ENCODE measurements at places on chromosomes 7 and 10.

DNA sequence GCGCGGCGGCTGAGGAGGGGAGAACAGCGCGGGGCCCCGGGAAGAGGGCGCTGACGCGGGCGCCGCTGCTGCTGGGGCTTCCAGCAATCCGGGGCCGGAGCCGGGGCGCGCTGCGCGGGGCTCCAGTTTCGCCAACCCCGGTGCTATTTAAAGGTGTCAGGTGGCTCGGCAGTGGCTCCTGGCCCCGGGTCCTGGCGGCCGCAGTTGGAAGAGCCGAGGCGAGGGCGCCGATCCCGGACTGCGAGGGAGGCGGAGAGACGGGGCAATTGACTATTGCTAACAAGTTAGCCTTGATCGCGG, 347 bp downstream of the LBX1 start:
- no peak for DNase-seq

DNA sequence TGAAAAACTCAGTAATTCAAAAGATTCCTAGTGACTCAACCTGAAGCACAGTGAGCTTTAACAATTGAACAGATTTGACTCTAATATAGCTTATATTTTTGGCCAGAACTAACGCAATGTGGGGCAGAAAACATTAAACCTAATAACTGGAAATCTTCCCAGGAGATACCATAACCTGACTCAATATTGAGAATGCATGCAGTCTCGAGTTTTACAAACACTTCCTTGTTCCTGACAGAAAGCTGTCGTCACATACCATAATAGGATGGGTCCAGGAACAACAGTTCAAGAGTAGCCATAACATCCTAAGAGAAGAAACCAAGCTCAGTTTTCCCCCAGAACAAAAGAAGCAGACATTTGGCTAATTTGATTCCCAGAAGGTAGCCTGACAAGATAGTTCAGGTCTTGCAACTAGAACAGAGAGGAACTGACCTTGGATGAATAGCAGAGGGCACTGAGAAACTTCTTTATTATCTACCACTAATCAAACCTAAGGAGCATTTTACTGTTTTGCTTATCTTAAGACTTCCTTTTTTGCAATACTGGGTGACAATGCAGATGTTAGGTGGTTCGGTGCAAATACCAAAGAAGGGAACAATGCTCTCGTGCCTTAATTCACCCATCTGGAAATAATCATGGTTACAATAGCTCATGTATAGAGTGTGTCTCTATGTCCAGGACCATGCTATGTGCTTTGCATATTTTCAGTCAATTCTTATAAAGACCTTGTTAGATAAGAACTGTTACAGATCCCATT, 38.6 kb upstream of the ACSL5 start:
- DNase-seq, result no peak

DNA sequence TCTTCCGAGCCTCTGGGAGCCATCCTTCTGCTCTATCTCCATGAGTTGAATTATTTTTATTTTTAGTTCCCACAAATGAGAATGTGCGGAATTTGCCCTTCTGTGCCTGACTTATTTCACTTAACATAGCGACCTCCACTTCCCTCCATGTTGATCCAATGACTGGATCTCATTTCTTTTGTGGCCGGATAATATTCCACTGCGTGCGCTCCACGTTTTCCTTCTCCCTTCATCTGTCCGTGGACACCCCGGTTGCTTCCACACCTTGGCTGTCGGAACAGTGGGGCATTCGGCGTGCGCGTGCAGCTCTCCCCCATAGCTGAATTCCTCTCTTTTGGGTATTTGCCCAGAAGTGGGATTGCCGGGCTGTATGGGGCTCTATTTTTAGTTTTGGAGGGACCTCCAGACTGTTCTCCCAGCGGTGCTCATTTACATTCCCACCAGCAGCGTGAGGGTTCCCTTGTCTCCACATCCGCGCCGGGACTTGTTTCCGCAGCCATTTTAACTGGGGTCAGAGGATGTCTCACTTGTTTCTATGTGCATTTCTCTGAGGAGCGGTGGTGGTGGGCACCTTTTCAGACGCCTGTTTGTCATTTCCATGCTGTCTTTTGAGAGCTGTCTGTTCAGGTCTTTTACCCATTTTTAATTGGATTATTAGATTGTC, 51.0 kb upstream of the SUN1 start:
- DNase-seq, result no peak

GRCh38 chr10:125020871-125021270, 78.9 kb downstream of the ZRANB1 start:
- no peak for DNase-seq

GRCh38 chr10:6067457-6067856, 5.3 kb upstream of the IL2RA start:
- DNase-seq, result no peak

DNA sequence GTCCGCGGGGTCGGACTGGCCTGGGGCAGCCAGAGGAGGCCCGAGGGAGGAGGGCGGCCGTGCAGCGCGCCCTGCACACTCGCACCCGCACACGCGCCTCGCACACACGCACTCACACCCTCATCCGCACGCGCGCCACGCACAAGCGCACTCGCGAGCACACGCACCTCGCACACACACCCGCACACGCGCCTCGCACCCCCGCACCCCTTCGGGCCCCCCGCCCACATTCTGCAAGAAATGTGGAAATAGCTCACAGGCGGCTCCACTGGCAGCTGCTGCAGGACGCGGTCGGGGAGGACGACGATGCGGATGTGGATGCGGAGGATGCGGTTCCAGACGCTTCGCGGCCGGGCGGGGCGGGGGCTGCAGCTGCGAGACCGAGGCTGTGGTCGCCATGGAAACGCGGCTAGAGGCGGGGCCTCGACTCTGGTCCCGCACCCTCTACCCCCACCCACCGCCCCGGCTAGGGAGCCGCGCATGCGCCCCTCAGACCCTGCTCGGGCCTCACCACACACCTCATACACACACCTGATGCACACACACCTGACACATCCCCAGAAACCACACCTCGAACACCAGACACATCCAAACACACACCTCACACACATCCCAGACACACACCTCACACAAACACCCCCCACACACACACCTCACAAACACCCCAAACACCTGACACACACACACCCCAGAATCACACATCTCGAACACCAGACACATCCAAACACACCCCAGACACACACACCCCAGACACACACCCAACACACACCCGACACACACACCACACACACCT, at the start of gene CALY:
Gene CALY, minus strand, starts transcription at position 320 of the 793 bp plus-strand sequence. CDS start 7,907 bp downstream, outside the sequence.
- peak; percentile 63 for DNase-seq

GRCh38 chr10:58781873-58782488, 269.3 kb downstream of the BICC1 start:
- no peak for DNase-seq

- DNase-seq, result no peak
Observed at GRCh38 chr10:72088889-72089575, 681 bp upstream of the SPOCK2 start.

DNA sequence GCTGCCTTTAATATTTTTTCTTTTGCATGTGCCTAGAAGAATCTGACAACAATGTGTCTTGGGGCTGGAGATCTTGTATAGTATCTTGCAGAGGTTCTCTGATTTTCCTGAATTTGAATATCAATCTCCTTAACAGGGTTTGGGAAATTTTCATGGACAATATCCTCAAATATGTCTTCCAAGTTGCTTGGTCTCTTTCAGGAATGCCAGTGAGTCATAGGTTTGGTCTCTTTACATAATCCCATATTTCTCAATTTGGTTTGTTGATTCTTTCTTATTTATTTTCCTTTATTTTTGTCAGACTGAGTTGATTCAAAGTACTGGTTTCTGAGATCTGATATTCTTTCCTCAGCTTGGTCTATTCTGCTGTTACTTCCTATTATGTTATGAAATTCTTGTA, 208.7 kb upstream of the GLI3 start:
- no peak for DNase-seq

- peak; percentile 67 for DNase-seq
Observed at GRCh38 chr7:44748045-44748947, at the start of gene ZMIZ2. Gene ZMIZ2, plus strand, starts transcription at chr7:44748847. Its CDS starts 7,403 bp downstream, at chr7:44756250.

- DNase-seq, result no peak
Observed at GRCh38 chr7:158816271-158816670, 13.0 kb downstream of the ESYT2 start.

DNA sequence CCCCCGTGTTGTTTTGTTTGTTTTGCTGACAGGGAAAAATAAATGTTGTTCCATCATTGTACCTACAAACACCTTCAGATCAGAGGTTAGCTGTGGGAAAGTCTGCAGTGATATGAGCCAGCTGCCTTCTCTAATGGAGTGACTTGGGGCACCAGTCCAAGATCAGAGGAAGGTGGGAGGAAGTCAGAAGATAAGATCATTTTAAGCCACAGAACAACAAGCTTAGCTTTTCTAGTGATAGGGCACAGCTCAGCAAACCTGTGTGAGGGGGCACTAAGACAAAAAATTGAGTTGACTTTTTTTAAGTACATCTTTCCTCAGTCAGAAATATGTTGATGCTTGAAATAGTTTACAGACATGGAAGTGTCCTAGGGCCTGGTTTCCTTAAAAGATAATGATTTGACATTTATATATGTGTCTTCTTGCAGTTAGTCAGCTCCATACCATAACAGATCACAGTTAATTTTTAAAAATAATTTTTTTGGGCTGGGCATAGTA, 240.3 kb upstream of the KAT6B start:
- DNase-seq, result peak; percentile 15

GRCh38 chr7:103010211-103010610, 64.4 kb downstream of the FBXL13 start:
- DNase-seq, result no peak

- DNase-seq, result no peak
Observed at GRCh38 chr10:113620511-113620910, 43.3 kb downstream of the NRAP start.

Data from activated CD8-positive, alpha-beta memory T cell treated with anti-CD3 and anti-CD28 coated beads for 1 hour (primary cell).